ENCODE measurements at places on chromosomes 4 and X.

GRCh38 chrX:14920196-14920595 is 47.0 kb downstream of the MOSPD2 start:
- DNase-seq, result no peak

- no peak for DNase-seq
Observed at GRCh38 chr4:118718511-118719170, 33.4 kb downstream of the METTL14 start.

- no peak for DNase-seq
Observed at GRCh38 chr4:147509386-147509785, 28.5 kb downstream of the EDNRA start.

DNA sequence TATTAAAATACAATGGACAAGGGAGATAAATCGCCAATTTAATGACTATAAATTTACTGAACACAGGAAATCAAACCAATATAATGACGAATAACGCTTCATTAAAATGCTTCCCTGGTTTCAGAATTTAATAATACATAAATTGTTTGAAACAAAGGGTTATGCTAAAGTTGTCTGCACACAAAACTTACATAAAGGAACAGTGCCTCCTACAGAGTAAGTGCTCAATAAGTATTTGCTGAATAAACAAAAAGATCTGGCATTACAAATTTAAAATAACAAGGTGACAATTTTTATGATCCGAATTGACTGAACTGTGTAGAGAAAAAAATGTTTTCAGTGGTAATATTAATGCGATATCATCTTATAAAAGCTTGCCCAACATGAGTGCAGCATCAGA is 69.6 kb downstream of the NOCT start:
- DNase-seq, result no peak

GRCh38 chr4:169063441-169063840 is 53.4 kb upstream of the CBR4 start:
- DNase-seq, result no peak

- DNase-seq, result no peak
Observed at GRCh38 chr4:90476019-90476418, 348.8 kb downstream of the CCSER1 start.

DNA sequence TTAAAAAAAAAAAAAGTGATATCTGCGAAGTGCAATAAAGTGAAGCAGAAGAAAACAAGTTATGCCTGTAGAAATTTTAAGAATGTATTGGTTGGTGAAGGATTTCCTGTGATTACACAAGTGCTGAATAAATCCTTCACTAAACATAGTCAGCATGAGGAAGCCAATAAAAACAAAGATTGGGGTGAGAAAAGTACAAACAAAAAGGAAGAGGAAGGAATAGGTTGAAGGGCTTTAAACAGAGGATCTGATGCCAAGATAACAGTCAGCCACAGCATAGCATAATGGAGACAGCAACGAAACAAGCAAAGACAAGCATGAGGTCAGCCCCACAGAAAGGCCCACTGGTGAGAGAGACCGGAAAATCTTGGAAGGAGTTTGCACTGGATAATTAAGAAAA is 372.2 kb downstream of the ADAM29 start:
- DNase-seq, result no peak

DNA sequence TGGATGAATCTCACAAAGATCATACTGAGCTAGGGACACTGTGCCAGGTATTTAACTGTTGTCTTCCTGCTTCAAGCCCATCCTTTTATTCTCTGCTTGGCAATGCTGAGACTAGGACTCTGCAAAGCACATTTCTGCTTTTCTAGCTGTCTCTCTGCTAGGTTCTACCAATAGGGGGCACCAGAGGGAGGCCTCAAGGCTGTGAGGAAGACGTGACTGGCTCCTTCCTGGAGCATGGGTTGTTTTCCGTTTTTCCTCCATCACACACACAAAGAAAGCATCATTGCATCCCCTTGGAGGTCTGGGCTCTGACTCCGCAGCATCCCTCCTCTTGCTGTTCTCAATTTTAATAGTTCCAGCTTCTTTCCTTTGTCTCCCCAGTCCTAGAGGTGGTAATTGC is 10.9 kb upstream of the DCTD start:
- DNase-seq, result no peak

GRCh38 chrX:110699109-110699508 is 96.5 kb downstream of the CHRDL1 start:
- no peak for DNase-seq

DNA sequence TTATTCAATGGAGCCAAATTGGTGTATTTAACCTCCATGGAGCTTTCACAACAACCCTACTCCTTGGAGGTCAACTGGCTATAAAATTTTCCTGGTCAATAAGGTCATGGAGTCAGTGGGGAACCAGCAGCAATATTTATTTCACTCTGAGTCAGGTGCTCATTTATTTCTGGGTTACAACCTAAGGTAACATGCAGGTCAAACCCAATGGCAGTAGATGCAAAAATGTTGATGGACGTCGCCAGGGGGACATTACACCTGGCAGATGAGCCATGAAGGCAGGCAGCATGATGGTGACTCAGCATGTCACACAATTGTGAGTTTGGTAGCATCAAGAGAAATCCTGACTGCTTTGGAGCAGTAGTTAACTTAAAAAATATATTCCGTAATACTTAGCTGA is 514.1 kb downstream of the IL15 start:
- no peak for DNase-seq

GRCh38 chrX:103792916-103793544 is 16.4 kb downstream of the PLP1 start:
- no peak for DNase-seq

DNA sequence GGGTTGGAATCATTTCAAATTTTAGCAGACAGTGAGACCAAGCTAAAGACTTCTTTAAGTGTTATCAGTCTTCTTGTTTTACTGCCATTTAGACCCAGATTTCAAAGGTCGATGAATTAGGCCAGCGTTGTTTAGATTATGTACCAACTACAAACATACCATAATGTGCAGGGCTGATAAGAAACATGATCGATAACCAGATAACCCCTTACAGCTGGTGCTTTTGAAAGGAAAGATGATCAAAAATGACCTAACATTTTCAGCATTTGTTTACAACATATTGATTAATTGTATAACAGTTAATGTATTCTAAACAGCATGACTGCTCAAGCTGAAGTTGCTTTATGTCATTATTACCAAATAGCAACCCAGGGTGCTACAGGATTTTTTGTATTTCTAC is 400.4 kb upstream of the FAM241A start:
- no peak for DNase-seq

DNA sequence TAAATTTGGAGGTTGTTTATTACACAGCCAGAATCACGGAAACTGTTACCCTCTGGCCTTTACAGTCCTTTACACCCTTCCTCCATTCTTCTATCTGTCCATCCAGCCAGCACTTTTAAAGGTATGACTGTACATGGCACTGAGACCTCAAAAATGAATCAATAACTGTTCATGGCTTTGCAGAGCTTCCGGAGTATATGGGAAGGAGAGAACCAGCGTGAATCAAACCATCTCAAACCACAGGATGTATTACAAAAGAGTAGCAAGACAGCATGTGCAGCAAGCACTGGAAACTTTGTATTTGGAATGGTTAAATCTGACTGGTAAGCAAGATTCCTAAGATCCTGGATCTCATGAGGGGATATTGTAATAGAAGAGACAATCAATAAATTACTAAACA is 228.5 kb upstream of the CASK start:
- DNase-seq, result no peak

DNA sequence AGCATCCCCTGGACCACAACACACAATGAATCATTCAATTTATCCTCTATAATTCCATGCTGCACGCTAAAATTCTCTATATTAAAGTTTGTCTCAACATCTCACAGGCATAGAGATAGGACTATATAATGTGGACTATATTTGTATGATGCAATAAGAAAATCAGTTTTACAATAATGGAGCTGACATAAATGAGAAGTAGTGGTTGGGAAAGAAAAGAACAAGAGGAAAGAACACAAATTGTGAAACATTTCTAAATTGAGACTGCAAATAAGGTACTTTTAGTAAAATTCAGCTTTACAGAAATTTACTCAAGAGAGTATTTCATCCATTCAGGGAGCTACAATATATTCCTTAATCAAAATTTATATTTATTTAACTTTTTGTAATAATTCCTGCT is 120.4 kb downstream of the ARAP2 start:
- DNase-seq, result no peak

DNA sequence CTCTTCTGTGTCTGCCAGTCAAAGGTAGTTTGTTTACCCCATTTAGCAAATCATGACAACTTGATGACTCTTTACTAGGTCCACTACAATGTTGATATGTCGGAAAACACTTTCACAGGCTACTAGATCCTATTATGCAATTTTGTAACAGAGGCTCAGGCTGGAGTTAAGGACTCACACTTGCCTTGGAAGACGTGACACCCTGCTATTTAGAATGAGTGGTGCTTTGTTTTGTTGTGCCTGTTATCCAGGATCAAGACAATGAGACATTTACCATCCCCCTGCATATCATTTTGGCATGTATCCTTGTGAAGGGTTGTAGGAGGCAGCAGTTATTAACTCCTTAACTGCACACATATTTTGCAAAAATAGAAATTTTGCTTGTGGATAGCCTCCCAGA is 263.7 kb downstream of the IL1RAPL1 start:
- DNase-seq, result no peak

GRCh38 chr4:19832411-19832810 is 419.3 kb upstream of the SLIT2 start:
- DNase-seq, result no peak

- DNase-seq, result no peak
Observed at GRCh38 chr4:139025841-139026240, 10.3 kb downstream of the NOCT start.

GRCh38 chr4:160846121-160846520 is 1317.7 kb downstream of the FSTL5 start:
- no peak for DNase-seq

- no peak for DNase-seq
Observed at GRCh38 chr4:184104419-184105101, 113.1 kb downstream of the ENPP6 start.

DNA sequence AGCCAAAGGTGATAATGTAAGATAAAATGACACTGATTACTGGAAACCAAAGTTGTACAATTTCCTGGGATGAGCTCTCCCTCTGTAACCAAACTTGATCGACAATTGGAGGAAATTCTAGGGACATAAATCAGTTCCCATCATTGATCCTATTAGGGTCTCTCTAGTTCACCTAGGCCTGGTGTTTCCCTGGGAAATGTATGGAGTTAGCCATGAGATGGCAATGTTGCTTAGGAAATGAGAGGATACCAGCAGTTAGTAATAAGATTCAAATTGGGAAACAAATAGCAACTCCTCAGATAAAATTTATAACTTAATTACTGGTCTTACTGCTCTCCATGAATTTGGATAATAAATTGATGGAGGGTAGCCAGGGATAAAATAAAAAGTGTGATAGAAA is 52.2 kb downstream of the SPATA18 start:
- no peak for DNase-seq

GRCh38 chr4:180630012-180630665 is 1613.1 kb upstream of the TENM3 start:
- no peak for DNase-seq

- DNase-seq, result no peak
Observed at GRCh38 chr4:100100985-100101384, 89.3 kb downstream of the DDIT4L start.

All from NCI-H446 (cell line).